ENCODE measurements at places on chromosomes 3 and 15. TPM values are rescaled to one million over a fixed set of nuclear protein-coding genes. Genes with fewer than 3 reads are reported as not detected.

DNA sequence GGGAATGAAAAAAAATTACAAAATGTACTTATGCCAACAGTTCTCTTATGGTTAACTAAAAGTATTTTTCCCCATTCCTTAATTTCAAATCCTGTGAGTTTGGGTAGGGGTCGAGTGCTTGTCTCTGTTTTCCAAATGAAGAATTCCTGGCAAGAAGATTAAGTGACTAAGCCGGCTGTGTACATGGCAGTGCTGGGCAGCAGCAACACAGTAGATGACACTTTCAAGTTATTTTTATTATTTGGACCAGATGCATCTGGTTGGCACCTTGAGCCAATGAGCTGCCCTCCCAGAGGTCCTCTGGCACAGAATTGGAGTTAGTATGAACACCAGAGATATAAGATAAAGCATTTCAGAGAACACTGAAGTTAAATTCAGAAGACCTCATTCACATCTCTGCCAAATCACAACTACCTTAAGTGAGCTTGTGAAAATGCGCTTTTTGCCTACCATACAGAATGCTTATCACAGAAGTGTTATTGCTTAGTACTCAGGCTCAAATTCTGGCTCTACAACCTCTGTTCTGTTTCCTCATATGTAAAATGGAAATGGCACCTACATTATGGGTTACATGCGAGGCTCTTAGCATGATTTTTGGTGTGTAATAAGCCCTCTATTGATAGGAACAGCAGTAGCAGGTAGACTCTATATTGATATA lies 256.9 kb downstream of the UBE2E2 start:
- peaks cover 10% of the 10 kb centered on the region for H3K4me1 ChIP-seq
- no peak for DNase-seq
- H3K27me3 ChIP-seq: no peaks in the 10 kb centered on the region
- no peak overlapping the region for H3K27ac ChIP-seq
- H3K4me3 ChIP-seq: no peak overlapping the region

GRCh38 chr3:111667621-111668239 lies 72.6 kb upstream of the ZBED2 start:
- H3K27me3 ChIP-seq: no peaks in the 10 kb centered on the region
- no peaks in the 10 kb centered on the region for H3K4me1 ChIP-seq
- no peak overlapping the region for H3K4me3 ChIP-seq
- peak overlapping the region; percentile 37 for H3K27ac ChIP-seq
- no peak for DNase-seq

DNA sequence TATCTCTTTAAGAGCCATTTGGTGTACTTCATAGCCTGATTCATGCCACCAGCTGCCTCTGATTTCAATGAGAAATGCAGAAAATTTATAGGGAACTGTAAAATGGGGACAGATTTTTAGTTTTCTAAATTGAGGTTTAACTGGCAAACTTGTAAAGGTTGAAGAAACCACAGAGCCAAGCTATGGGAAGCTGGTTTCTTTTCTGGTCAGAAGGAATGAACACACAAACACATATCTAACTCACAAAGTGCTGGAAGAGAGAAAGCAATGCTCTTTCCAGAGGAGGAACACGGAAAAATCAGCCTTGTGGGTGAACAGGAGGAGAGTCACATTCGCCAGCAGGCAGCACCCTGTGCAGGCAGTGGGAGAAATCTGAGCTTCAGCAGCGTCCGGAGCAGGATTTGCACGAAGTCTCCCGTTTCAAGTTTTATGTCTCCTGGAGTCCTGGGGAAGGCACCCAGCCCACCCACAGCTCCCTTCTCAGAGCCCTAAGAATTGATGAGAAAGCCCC lies 481 bp downstream of the MASP1 start:
- peak overlapping the region; percentile 53 for H3K27ac ChIP-seq
- no peaks in the 10 kb centered on the region for H3K27me3 ChIP-seq

DNA sequence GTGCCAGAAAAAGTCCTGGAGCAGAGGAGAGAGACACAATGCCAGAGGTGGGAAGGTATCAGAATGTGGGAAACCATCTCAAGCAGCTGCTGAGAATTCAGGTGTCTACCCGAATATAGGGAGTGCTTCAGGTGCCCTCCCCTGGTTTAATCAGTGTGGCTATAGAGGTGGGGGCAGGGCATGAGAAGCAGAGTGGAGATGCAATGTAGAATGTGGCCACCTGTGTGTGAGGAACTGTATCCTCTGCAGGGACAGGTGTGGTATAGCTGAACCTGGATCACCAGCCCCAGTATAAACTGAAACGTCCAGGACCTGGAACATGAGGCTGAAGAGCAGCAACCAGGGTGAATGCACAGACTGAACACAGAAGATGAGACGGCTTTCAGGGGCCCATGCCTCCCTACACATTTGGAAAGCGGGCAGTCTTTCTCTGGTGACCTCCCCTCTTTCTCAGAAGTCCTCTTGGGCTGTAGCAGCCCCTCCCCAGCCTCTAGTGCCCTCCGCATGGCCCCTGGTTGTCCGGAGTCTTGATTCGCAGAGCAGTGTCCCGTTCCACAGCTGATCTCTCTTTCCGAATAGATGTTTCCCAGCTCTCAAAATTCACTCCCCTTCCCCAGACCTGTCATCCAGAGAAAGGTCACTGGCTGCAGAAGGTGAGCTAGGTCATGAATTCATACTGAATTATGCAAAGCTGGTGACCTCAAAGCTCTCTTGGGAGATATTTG lies 103.1 kb downstream of the ABHD5 start:
- no peak for DNase-seq
- no peak overlapping the region for H3K27ac ChIP-seq
- no peaks in the 10 kb centered on the region for H3K4me1 ChIP-seq
- no peak overlapping the region for H3K4me3 ChIP-seq

DNA sequence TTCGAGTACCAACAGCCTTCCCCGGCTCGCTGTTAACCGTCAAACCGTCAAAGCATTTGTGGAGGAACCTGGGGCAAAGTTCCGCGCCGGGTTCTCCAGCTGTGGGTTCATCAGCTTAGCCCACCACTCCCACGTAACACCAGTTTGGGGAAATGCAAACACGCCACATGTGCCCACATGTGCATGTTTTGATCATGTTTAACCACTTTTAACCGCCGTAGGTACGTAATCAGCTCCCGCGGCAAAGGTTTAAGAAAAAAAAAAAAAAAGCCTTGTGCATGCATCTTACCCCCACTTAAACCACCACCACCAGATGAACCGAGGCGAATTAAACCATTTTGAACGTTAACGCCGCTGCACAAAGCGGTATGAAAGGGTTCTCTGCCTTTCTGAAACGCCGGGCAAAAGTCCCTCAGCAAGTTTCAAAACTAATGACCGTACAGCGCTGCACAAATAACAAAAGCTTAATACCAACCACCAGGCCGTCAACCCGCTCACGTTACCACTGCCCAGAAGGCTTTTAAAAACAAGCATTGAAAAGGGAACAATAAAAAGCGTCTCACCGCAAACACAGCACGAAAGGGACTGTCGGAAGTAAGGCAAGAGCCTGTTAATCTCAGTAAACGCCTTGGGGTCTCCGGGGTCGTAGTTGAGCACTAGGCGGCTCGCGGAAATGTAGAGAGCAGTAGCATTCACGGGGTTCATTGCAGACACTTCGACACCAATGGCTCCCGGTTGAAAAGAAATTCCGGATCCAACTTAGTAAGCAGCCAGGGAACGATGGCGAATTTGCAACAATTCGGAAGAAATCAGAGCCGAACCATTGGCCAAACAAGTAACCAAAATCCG lies 1.5 kb downstream of the MSL2 start:
- H3K27me3 ChIP-seq: no peaks in the 10 kb centered on the region
- peak overlapping the region; percentile 100 for H3K27ac ChIP-seq
- peak overlapping the region; percentile 84 for H3K4me3 ChIP-seq
- no peaks in the 10 kb centered on the region for H3K36me3 ChIP-seq
- peak; percentile 66 for DNase-seq

DNA sequence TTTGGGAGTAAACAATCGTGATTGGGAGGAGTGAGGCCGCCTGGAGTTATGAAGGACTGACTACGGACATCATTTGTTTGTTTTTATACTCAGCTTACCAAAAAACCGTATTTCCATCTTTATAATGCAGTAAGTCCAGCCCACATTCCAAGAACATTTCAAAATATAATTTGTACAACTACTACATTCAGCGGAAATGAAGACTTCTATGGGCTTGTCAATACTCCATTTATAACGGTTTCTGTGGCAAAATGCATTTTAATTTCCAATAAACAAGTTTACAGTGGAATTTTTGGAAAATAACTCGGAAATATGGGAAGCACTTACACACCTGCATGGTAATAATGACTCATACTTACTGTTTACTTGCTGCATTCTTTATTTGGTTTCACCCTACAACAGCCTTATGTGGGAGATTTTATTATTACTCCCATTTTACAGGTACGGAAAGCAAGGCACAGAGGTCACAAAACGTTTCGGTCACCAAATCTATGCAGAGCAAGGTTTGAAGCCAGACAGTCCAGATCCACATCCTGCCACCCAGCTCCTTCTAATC lies 62.3 kb downstream of the LDHAL6B start:
- H3K36me3 ChIP-seq: peaks cover 12% of the 10 kb centered on the region
- no peak overlapping the region for H3K4me3 ChIP-seq
- DNase-seq: no peak

- no peaks in the 10 kb centered on the region for H3K36me3 ChIP-seq
- H3K4me3 ChIP-seq: no peak overlapping the region
- no peaks in the 10 kb centered on the region for H3K27me3 ChIP-seq
- H3K4me1 ChIP-seq: peaks cover 17% of the 10 kb centered on the region
Measured at GRCh38 chr15:77410701-77411618, 8.9 kb downstream of the PEAK1 start.

DNA sequence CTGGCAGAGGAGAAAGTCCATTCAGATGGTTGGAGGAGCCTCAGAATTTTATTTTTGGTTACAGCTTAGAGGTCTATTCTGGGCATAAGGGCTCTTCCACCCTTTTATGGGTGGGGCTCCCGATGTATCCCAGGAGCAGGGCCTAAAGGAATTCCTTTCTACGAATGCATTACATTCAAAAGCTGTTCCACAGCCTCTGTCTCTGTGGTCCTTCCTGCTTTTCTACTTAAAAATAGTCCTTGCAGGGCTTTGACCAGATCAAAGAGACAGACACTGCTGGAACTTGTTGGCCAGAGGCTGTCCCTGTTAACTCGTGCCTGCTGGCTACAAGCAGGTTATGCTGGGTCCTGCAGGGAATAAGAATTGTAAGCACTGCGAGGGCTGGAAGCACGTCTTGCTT lies 14.4 kb upstream of the NOX5 start:
- H3K36me3 ChIP-seq: no peaks in the 10 kb centered on the region
- H3K27me3 ChIP-seq: no peaks in the 10 kb centered on the region
- H3K4me3 ChIP-seq: no peak overlapping the region
- no peaks in the 10 kb centered on the region for H3K4me1 ChIP-seq
- no peak overlapping the region for H3K27ac ChIP-seq

- H3K27me3 ChIP-seq: no peaks in the 10 kb centered on the region
- no peaks in the 10 kb centered on the region for H3K36me3 ChIP-seq
- H3K27ac ChIP-seq: no peak overlapping the region
- H3K4me1 ChIP-seq: peaks cover 21% of the 10 kb centered on the region
- no peak overlapping the region for H3K4me3 ChIP-seq
- no peak for DNase-seq
Measured at GRCh38 chr3:126907557-126907956, 75.4 kb upstream of the PLXNA1 start.

GRCh38 chr3:52286777-52287110 lies 884 bp upstream of the GLYCTK start:
- H3K4me3 ChIP-seq: peak overlapping the region; percentile 55
- peaks cover 7% of the 10 kb centered on the region for H3K36me3 ChIP-seq
- no peak for DNase-seq
- H3K27ac ChIP-seq: peak overlapping the region; percentile 98
- H3K27me3 ChIP-seq: no peaks in the 10 kb centered on the region
- H3K4me1 ChIP-seq: peaks cover 25% of the 10 kb centered on the region

The CLDN1 gene
- total RNA-seq: 4.9 TPM

The CCK gene
- not detected for total RNA-seq

The CCDC33 gene
- total RNA-seq: 0.58 TPM

The FOXL2 gene
- total RNA-seq: not detected

The KCNMB3 gene
- 2.7 TPM for total RNA-seq
